ENCODE measurements at places on chromosomes 7 and 10. TPM values are rescaled to one million over a fixed set of nuclear protein-coding genes. Genes with fewer than 3 reads are reported as not detected.
A peak's percentile ranks its signal among the peaks of the same experiment; 100 is the strongest.

GRCh38 chr7:132871419-132871818, 210.5 kb downstream of the CHCHD3 start:
- DNase-seq, result no peak

SEC31B gene
- total RNA-seq, result 2.3 TPM

- DNase-seq, result no peak
These were observed 31.5 kb downstream of the EPC1 start for GRCh38 chr10:32315424-32315823.

- no peak for DNase-seq
These were observed 3.4 kb downstream of the VPS50 start for GRCh38 chr7:93235541-93235940.

DNA sequence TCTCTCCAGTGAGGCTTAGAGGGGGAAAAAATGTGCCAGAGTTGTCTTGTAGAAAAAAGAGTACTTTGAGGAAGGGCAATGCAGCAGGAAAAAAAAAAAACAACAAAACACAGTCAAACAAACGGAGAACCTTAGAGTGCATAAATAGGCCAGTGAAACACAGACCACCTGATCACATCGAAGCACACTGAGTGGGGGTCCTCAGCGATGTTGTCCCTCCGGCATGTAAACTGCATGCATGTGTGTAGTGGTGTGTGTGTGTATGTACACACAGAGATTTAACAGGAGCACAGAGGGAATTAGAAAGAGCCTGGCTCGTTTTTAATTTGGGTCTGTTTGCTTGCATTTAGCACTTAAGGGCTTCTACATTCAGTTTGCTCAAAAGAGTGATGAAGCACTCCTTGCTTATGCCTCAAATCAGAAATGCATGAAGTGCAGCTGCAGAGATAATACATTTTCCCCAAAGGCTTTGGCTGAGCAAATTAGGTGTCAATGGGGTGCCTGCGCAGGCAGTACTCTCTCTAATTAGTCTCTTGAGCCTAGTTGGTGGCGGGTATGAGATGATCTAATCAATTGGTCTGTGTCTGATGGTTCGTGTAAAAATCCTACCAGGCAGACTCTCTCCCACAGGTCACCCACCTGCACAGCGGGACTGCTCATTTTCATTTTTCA, 62.7 kb upstream of the FZD1 start:
- no peak for DNase-seq

GRCh38 chr7:134985894-134986362, 380 bp upstream of the AGBL3 start:
- no peak for DNase-seq

BZW2 gene
- 80.2 TPM for total RNA-seq

GRCh38 chr7:155513543-155514285, 32.6 kb downstream of the CNPY1 start:
- no peak for DNase-seq

GRCh38 chr7:45984386-45985295, 63.6 kb upstream of the IGFBP3 start:
- DNase-seq, result no peak

NEUROG3 gene
- total RNA-seq, result not detected

GRCh38 chr7:158274996-158275395, 312.6 kb downstream of the PTPRN2 start:
- DNase-seq, result no peak

PNLIPRP3 gene
- total RNA-seq, result not detected

GCK gene
- 0.11 TPM for total RNA-seq

PLEKHS1 gene
- not detected for total RNA-seq

HMX3 gene
- not detected for total RNA-seq

ASB10 gene
- total RNA-seq, result not detected

TUBAL3 gene
- not detected for total RNA-seq

DNA sequence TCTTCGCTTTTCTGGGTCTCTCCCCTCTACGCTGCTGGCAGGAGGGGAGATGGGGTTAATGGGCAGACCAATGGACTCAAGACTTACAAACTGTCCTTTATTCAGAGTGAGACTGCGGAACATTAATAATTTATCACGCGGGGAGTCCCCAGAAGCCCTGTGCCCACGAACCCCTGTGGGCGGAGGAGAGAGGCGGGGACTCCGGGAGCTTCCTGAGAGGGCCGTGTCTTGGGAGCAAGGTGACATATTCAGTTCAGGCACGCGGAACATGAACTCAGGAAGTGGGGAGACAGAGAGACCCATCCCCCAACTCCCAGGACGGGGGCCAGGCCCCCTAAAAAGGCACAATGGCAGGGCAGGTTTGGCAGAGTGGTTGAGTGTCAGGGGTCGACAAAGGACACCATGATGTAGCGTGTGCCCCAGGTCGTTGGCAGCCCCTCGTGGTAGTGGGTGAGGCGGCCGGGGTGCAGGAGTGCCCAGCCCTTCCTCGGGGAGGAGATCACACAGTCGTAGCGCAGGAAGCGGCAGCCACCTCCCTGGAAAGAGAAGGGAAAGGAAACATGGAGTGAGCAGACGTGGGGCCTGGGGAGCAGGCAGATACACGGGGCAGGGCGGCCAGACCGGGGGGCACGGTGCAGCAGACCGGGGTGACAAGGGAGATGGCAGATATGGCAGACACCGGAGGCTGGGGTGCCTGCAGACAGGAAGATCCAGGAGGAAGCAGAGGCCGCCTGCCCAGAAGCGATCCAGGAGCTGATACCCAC, 5.2 kb upstream of the MOGAT3 start:
- no peak for DNase-seq

GRCh38 chr10:16964576-16965343, 147.5 kb upstream of the RSU1 start:
- no peak for DNase-seq

AMZ1 gene
- total RNA-seq, result 12.3 TPM

CTAGE8 gene
- not detected for total RNA-seq

AKR1C4 gene
- total RNA-seq, result not detected

DNA sequence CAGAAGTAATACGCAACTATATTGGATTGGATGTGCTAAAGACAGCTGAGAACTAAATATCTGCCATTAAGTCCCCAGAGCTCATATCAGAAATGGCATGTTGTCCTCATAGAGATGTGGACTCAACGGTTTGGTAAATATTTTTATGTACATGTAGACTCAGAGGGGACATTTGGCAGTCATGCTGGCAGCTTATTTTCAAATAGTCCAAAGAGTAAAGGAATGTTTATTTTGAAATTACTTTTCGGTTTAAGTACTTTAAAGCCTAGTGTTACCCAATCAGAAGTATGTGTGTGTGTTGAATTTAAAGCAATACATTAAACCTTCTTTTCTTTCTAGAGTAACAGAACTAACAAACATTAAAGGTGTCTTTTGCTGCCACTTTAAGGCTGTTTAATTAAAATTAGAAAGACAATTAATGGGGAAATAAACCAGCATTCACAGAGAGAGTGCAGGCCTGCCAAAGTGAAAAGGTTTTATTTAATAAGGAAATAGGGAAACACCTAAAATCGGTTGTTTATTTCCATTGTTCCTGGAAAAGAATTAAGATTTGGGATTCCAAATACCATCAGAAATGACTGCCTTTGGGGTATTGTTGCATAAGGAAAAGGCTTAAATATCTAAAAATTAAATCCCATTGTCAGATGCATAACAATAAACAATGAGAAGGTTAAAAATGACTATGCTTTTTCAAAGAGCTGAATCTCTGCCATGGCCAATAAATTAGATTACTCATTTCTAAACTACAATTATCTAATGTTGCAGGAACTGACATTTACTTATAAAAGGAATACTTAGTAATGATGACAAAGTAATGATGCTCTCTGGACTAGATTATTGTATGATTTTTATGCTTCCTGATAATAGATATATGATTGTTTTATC, 113.4 kb upstream of the AHR start:
- peak; percentile 41 for DNase-seq

DNA sequence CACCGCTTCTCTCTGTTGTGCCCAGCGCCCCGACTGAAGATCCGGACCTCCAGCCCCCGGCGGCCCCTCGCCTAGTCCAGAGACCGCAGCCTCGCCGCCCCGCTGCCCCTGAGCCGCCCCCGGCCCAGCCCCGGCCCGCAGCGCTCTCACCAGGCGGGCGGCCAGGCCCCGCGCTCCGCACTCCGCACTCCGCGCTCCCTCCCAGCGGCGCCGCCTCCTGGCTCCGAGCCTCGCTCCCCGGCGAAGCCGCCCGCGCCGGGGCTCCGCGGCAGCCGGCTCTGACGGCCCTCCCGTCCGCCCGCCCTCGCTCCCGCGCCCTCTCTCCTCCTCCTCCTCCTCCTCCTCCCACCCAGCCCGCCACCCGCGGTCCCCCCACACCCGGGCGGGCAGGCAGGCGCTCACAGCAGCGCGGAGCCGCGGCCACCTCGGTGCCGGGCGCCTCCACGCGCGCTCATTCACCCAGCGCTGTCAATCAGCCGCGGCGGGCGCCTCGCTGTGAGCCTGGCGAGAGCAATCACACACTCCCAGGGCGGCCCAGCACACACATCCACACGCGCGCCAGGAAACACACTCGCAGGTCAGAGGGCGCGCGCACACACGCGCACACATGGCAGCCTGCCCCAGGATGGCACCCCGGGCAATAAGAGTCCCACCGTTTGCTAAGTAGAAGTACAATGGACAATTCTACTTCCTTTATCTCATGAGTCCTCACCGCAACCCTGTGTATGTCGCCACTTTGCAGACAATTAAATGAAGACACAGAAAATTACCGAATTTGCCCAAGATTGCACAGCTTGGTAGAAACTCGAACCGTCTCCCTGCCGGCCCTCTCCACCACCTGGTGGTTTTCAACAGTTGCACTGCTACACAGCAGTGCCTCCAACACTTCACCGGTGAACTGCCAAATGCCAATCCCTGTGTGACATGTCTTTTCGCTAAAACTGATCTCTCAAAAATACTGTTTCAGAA, at the start of gene PRRT4:
Gene PRRT4 (minus strand): TSS at position 280 of the 969 bp plus-strand sequence.
- no peak for DNase-seq

GRCh38 chr10:113524539-113525490, 28.0 kb upstream of the HABP2 start:
- DNase-seq, result peak; percentile 17

Measured in HFFc6 (cell line).